Stimulated activated CD4-positive, alpha-beta T cell treated with anti-CD3 and anti-CD28 coated beads, Interleukin-2, amount 100 ng/mL, for 24 hours (primary cell): ENCODE measurements at places on chromosomes 13 and 19.
A peak's percentile ranks its signal among the peaks of the same experiment; 100 is the strongest.

- DNase-seq: no peak
Observed at GRCh38 chr13:52112591-52112990, 16.3 kb downstream of the NEK5 start.

DNA sequence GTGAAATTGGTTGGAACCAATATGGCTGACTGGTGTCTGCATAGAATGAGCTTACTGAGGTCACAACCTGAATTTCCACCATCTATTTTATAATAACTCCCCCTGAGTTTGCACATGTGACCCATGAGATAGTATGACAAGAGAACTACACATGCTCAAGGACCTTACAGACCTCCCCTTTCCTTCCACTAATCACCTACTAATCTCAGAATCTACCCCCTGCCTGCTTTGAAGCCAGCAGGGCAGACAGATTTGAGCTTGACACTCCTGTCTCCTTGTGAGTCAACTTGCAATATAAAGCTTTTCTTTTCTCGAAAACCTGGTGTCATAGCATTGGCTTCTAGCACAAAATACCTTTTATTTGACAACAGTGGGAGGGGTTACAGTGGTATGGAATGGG lies 248.4 kb downstream of the RFC3 start:
- no peak for DNase-seq

DNA sequence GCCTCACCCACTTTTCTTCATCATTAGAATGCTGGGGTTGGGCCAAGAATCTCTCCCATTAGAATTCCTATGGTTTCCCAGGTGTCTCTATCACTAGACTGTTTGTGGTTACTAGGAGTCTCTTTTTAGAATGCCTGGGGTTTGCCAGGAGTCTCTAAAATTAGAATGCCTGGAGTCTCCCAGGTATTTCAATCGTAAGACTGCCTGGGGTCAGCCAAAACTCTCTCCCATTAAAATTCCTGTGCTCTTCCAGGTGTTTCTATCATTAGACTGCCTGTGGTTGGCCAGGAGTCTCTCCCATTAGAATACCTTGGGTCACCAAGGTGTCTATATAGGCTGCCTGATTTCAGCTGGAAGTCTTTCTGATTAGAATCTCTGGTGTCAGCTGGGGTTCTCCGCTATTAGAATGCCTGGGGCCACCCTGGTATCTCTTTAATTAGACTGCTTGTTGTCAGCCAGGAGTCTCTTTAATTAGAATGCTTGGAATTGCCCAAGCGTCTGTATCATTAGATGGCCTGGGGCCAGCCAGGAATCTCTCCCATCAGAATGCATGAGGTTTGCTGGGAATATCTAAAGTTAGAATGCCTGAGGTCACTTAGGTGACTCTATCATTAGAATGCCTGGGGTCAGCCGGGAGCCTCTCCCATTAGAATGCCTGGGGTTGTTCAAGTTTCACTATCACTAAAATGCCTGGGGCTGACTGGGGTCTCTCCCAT lies 1479.2 kb downstream of the UQCRFS1 start:
- no peak for DNase-seq

GRCh38 chr19:30841934-30842333 lies 469.8 kb downstream of the ZNF536 start:
- no peak for DNase-seq

DNA sequence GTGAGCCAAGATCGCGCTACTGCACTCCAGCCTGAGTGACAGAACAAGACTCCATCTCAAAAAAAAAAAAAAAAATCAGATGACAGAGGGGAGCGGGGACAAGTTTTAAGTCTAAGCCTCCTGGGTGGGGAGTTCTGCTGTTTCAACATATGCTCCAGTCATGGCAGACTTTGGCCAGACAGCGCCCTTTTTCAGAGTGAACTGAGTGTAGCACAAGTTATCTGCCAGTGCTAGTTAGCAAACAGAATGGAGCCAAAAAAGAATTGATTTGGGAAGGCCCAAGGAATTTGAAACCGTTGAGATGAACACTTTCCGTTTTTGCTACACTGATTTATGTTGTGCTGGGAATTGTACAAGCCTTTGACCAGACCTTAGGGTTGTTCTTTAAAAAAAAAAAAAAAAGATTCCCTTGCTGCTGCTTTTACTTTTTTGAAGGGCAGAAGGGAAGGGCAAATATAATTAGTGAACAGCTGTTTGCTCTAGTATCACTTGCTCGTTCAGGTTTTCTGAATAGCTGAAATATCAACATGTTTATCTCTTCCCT lies 5.7 kb downstream of the ACTN4 start:
- DNase-seq: no peak

DNA sequence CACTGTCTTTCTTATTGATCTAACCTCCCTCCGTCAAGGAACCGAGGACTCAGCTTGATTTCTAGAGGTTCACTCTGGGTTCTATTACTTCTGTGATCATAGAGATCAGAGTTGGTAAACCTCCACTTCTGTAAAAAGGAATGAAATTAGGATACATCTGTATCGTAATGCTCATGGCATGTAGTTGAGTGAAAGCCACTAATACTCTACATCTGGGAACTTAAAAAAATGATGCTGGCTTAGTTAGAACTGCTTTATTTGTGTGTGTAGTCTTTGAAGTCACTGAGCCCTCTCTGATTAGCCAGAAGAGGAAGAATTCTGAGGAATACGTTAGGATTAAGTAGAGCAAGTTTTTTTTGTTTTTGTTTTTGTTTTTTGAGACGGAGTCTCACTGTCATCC lies 140.8 kb downstream of the GGACT start:
- no peak for DNase-seq

DNA sequence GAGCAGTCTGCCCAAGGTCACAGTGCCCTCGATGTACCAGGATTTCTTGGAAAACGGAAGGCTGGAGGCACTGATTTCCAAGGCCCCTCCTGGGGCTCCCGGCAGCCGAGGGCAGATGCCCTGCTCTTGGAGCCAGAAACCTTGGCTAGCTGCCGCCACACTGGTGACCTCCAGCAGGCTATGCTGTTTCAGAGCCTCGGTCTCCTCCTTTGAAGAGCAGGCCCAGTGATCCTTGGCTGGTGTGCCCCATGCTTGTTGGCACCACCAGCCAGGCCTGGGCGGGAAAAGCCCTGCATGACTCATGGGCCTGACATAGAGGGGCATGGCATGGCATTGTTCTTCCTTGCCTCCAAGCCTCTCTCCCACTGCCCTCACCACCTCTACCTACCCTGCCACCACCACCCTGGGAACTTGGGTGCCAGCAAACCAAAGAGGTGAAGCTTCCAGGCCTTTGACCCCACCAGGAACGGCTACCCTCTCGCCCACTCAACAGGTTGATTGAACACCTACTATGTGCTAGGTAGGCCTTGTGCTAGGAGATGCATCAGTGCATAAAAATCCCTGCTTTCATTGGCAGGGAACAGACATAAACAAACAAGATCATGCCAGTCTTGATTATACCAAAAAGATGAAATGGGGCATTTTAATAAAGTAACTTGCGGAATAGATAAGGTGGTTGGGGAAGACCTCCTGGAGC lies 1.6 kb upstream of the CLEC11A start:
- DNase-seq: no peak

GRCh38 chr13:111396457-111396856 lies 76.0 kb downstream of the TEX29 start:
- DNase-seq: no peak

DNA sequence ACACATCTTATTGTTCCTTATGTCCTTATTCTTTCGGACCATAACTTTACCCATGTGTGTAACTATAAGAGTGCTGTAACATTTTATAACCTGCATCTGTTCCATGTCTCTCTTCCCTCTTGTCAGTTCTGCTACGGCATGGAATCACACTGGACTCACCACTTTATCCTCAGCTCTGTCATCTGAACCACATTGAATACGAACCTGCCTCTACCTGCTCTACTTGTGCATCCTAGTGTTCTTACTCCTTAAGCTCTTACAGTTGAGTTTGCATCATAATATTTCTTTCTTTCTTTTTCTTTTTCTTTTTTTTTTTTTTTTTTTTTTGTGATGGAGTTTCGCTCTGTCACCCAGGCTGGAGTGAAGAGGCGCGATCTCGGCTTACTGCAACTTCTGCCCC lies 180.9 kb downstream of the GPC5 start:
- no peak for DNase-seq

DNA sequence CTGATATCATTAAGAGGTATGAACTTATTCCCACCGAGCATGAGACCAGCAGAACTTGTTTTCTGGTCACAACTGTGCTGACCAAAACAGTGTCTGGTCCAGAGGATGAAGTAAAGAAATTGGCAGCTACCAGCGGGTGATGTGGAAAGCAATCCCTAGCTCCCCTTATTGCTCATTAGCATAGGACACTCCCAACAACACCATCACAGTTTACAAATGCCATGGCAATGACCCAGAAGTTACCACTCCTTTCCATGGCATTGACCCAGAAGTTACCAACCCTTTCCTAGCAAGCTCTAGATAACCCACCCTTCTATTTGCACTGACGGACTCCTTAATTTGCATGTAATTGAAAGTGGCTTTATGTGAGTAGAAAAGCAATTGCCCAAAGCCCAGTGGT lies 1856.1 kb downstream of the OLFM4 start:
- DNase-seq: no peak

DNA sequence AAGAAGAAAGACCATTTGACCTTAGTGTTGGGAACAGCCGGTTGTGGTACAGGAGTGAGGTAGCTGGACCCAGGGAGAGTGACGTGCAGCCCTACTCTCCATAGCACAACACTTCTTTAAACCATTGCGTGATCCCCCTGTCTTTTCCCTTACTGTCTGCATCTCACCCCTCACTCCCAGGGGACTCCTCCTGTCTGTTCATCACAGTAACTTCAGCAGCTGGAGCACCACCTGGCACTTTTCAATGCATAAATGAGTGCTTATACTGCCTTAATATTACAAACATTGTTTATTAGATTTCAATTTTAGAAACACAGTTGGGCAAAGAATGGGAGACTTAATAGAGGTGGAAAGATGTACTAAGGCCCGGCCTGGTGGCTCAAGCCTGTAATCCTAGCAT lies 285.5 kb downstream of the UQCRFS1 start:
- no peak for DNase-seq

- DNase-seq: no peak
Observed at GRCh38 chr13:30998136-30999088, 66.0 kb downstream of the TEX26 start.

DNA sequence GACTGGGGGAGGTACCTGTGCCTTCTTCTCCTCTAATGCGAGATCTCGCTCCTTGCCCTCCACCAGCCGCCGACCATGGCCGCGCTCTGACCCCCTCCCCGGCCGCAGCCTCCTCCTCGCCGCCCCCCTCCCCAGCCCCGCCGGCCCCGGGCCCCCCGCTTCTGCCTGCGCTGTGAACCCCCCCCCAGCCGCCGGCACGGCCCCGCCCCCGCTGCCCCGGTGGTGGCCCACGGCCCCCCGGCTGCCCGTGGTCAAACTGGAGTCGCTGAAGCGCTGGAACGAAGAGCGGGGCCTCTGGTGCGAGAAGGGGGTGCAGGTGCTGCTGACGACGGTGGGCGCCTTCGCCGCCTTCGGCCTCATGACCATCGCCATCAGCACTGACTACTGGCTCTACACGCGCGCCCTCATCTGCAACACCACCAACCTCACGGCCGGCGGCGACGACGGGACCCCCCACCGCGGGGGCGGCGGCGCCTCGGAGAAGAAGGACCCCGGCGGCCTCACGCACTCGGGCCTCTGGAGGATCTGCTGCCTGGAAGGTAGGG lies at the start of gene CACNG8:
TSS of gene CACNG8 (plus strand) at position 51 of the 545 bp plus-strand sequence.
- no peak for DNase-seq

DNA sequence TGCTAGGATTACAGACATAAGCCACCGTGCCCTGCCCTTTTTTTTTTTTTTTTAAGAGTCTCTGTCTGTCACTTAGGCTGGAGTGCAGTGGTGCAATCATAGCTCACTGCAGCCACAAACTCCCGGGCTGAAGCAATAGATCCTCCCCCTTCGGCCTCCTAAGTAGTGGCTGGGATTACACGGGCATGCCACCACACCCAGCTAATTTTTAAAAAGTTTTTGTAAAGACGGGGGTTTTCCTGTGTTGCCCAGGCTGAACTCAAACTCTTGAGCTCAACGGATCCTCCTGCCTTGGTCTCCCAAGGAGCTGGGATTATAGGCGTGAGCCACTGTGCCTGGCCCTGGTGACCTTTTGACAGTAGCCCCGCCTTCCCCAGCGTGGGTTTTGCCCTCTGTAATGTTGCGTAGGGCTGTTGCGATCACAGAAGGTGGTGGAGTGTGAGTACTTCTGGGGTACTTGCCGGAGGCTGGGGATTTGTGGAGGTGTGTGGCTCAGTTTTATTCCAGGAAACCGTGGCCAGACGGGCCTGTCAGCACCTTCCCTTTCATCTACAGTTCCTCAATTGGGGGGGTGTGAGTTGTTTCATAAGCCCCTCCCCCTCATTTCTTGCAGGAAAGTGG lies 11.6 kb upstream of the RETN start:
- no peak for DNase-seq

DNA sequence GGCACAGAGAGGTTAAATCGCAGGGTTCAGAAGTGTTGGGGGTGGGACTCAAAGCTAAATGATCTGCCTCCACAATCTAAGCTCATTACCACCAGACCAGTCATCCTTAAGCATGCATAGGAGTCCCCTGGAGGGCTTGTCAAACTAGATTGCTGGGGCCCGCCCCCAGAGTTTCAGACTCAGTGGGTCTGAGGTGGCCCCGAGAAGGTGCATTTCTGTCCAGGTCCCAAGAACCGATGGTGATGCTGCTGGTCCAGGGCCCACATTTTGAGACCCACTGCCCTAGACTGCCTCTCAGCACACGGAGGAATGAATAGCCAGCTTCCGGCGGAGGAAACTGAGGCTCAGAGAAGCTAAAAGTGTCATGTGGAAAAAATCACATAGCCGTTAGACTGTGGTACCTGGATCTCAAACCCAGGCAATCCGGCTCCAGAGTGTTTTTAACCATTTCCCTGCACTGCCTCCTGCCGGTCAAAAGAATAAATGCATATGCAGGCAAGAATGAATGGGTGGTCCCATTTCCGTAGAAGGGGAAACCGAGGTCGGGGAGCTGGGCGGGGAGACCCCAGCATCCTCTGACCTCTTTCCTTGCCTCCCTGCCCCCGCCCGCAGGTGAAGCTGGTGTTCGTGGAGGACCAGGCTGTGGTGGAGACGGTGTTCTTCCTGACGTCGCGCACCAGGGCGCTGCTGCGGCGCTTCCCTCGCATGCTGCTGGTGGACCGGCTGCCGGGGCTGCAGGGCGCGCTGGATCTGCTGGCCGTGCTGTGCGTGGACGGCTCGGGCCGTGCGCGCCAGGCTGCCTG lies 23.8 kb downstream of the ZSWIM9 start:
- peak; percentile 38 for DNase-seq

- no peak for DNase-seq
Observed at GRCh38 chr13:32134241-32135055, 102.9 kb downstream of the FRY start.

- DNase-seq: no peak
Observed at GRCh38 chr19:35790981-35791813, 15.8 kb downstream of the ARHGAP33 start.
